ENCODE measurements at places on chromosomes 7 and 10.

DNA sequence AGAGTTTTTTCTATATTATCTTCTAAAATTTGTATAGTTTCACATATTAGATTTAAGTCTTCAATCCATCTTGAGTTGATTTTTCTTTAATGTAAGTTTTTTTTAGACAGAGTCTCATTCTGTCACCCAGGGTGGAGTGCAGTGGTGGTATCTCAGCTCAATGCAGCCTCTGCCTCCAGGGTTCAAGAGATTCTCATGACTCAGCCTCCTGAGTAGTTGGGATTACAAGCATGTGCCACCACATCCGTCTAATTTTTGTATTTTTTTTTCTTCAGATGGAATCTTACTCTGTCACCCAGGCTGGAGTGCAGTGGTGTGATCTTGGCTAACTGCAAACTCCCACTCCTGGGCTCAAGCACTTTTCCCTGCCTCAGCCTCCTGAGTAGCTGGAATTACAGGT is 143.4 kb upstream of the ZNF92 start:
- DNase-seq: no peak

- DNase-seq: no peak
Measured at GRCh38 chr10:34121125-34121753, 693.9 kb downstream of the PARD3 start.

- DNase-seq: no peak
Measured at GRCh38 chr10:36946598-36946997, 178.8 kb upstream of the ANKRD30A start.

- DNase-seq: no peak
Measured at GRCh38 chr7:80039251-80039884, 95.3 kb upstream of the GNAI1 start.

DNA sequence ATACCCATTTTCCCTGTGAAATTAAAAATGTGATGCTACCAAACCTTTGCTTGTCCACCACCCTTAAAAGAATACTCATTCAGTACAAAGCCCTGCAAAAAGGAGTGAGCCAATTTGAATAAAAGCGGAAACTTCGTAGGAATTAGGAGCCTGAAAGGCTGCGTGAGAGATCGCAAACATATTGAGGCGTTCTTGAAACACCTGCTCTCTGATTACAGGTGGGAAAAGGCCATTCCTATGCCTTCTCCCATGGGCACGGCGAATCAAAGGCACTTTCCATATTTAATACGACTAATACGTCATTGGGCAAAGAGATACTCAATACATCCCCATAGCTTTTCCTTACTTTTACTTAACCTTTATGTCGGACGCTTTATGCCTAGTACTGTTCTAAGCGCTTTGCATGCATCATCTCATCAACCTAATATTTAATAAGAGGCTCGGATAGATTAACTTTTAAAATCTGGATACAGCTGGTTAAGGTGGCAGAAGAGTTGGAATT is 30.9 kb upstream of the KMT2E start:
- DNase-seq: no peak

DNA sequence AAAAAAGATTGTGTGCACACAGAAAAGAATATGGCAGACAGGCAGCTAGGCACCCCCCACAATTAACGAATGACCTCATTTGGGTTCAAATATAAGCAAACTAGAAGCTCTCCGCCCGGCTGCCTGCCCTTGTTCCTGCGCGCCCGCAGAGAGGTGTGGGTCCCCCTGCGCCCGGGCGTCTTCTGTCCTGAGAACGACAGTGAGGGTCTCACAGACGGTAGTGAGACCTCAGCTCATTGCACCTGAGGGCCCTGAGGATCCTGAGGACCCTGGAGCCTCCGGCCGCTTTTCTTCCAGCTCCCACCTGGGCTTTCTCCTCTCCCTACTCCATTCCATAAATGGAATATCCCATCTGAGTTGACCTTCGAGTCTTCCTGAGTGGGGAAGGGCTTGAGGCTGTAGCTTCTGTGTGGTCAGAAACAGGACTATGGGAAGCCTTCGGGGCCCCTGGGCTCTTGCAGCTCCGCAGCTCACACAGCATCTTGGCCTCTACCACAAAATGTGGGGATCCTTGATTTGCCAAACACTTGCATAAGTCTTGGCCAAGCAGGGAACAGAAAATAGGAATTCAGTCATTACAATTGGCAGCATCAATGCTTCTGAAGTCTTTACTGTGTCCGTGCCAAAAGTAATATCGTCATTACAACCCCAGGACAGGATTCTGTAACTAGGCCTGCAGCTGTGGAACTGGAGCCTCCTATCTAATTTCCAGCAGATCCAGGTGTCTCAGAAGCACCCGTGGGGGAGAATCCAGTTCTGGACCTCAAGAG is 43.8 kb downstream of the JAKMIP3 start:
- DNase-seq: no peak

- DNase-seq: peak; percentile 56
Measured at GRCh38 chr10:4073912-4074311, 288.9 kb upstream of the KLF6 start.

DNA sequence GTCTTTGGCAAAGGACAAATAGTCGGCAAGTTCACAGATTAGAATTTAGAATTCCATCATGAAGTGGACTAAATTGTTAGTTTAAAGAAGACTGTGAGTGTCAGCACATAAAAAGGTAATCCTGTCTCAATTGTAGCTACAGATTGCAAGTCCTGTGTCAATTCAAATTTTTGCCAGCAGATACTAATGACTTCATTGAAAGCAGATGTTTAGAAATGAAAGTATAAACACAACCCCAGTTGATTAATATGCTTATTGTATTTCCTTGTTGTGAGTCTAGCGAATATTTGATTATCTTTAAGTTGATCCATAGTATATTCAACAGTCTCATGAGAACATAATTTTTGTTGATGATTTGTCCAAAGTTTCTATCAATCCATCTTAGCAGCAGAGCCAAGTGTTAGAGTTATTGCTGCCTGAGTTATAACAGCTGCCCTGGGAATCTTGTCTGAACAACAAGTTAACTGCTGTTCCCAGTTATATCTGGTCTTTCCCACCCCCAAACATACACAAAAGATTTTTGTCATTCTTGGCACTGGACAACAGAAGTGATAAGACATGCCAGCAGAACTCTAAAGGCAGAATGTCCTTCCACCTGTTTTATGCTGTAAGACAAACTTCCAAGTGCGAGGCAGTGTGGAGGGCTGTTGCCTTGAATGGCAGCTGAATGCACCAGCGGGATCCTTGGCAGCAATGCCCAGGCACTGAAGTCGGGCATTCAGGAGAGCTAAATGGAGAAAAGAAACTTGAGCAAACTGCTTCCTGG is 21.3 kb upstream of the HERPUD2 start:
- no peak for DNase-seq

DNA sequence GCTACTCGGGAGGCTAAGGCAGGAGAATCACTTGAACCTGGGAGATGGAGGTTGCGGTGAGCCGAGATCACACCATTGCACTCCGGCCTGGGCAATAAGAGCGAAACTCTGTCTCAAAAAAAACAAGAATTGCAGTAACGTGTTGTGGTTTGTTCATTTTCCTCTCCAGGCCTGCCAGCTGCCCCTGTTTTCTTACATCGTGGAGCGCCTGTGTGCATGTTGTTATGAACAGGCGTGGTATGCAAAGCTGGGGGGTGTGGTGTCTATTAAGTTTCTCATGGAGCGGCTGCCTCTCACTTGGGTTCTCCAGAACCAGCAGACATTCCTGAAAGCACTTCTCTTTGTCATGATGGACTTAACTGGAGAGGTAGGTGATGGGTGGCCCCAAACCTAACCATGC is 52.1 kb downstream of the TRRAP start:
- no peak for DNase-seq

DNA sequence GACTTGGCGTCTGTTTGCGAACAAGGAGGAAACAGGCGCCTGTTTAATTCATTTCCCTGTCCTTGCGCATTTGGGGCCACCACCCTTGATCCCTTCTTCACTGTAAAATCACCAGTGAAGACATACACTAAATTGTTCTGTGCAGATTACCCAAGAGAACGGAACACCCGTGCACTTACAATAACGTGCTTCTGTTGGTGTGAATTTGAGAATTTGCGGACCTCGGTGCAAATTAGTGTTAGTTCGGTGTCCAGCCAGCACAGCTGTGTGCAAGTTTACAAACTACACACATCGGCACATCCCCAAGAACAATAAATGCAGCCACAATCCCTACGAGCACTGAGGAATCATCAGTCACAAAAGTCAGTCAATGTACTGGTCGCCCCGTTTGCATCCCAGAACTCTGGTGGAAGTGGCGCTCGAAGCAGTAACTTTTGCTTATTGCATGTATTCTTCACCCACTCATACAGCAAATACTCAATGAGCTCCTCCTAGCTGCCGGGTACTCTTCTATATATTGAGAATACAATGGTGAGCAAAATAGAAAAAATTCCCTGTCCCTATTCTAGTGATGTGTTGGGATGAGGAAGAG is 786 bp upstream of the CNOT4 start:
- peak; percentile 35 for DNase-seq

DNA sequence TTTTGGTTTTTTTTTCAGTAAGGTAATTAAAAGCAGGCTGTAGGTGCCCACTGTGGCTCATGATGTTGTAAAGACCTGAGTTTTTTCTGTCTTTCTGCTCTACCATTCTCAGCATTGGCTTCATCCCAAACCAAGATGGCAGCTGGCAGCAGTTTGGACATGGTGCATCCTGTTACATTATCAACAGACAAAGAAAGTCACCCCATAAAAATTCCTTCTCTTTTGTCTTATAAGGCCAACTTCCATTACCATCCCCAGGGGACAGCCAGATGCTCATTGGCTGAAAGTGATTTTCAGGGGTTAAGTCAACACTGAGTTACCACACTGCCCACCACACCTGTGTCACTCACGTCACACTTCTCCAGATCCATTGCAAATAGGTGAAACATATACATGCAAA is 558.4 kb downstream of the SDK1 start:
- no peak for DNase-seq

GRCh38 chr7:140350056-140350455 is 48.3 kb downstream of the SLC37A3 start:
- DNase-seq: no peak

GRCh38 chr10:70191161-70191971 is 21.1 kb upstream of the SAR1A start:
- peak; percentile 18 for DNase-seq

DNA sequence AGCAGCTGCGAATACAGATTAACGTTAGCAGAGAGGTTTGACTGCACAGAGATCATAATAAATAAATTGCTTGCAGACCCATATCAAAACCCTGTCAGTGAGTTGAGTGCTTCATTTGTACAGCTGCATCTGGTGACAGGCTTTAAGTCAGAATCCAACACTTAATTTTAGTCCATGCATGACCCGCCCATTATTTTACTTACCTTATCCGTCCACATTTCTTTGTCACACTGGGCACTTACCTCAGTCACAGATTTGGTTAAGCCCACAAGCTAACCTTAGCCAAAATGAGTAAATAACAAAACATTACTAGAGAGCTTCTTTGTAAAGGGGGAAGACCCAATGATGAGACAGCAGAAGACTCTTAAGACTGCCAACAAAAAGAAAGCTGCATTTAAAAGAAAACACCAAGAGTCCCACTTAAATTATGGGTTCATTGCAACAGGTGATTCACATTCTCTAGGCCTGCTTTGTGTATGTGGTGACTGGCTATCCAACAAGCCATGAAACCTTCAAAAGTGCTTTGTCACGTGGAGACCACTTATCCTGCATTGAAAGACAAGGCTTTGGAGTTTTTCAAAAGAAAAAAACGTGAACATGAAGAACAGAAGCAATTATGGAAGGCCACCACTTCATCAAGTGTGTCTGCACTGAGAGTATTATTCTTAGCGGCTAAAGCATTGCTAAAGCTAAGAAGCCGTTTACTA is 32.2 kb downstream of the PHTF2 start:
- no peak for DNase-seq

DNA sequence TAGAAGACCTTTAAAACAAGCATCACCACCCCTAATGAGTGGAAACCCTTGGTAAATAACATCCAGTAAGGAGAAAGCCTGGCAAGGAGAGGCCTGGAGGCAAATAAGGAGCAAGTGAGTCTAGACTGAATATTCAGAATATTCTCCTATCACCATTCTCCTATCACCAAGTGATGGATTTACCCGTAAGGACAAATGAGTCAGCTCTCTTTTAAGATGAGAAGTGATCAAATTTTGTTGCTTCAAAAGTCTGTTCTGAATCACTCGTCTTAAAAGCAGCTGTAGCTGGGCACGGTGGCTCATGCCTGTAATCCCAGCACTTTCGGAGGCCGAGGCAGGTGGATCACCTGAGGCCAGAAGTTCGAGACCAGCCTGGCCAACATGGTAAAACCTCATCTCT is 28.4 kb downstream of the KIAA1549 start:
- no peak for DNase-seq

- DNase-seq: no peak
Measured at GRCh38 chr7:5237286-5237685, 45.5 kb upstream of the SLC29A4 start.

DNA sequence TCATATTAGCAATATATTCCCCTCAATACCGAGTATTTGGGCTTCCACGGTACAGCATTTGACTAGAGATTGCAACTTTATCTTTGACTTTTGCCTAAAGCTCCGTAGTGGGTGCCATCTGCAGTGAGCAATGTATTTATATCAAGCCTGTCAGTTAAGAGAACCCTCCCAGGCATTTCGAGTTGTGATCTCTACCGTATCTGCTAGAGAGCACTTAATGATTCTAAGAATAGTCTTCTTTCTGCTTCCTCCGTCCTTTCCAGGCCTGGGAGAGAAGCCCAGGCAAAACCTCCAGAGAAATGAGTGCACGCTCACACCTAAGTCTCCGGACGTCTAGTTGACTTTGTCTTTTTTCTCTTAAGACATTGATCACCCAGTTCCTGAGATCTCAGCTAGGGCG is 210.6 kb downstream of the KLF6 start:
- DNase-seq: no peak

GRCh38 chr7:31104361-31105255 is 52.5 kb downstream of the ADCYAP1R1 start:
- DNase-seq: no peak

DNA sequence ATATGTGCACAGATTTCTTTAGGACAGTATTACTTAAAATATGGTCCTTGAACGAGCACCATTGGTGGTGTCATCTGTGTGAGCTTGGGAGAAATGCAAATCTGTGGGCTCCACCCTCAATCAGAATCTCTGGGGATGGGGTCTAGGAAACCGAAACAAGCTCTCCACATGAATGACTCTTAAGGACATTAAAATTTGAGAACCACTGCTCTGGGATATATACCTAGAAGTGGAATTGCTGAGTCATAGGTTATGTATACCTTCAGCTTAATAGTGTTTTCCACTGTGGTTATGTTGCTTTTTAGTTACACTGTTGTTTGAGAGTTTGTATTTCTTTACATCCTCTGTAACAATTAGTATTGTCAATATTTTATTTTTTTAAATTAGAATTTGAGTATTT is 24.0 kb downstream of the ZNRF2 start:
- no peak for DNase-seq

GRCh38 chr10:80580638-80581468 is 43.2 kb downstream of the SH2D4B start:
- no peak for DNase-seq
